Stromal cell of bone marrow (primary cell): ENCODE measurements at places on chromosomes 2 and 18.

GRCh38 chr18:3596637-3597384 is 146.8 kb downstream of the TGIF1 start:
- no peak for DNase-seq

DNA sequence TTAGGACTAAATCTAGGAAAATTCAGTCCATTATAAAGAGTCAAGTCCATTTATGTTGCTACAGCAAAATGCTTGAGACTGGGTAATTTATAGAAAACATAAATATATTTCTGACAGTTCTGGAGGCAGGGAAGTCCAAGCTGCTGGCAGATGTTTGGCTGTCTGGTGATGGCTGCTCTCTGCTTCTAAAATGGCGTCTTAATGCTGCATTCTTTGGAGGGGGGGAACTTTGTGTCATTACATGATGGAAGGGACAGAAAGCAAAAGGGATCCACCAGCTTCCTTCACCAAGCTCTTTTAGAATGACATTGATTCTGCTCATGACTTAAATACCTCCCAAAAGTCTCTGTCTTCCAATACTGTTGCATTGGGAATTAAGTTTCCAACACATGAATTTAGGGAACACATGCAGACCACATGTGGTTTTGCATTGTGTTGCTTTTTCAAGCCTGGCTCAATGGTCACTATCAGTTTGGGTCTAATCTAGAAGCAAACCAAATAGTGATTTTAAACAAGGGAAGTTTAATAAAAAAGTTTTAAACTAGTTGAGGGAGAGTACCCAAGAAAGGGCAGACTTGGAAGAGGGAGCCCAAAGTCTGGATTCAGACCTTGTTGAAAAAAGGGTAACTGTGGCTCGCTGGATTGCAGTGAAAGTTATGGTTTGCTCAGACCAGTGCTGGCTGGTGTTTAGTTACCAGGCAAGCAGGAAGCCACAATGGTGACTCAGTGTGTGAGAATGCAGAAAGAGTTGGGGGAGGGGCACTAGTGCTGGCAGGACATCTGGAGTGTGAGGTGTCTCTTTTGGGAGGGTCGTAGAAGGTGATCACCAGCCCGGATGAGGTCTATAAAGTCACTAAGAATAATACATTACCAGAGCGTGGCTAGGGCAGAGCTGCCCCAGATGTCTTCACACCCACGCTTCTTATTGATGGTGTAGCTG is 30.8 kb downstream of the C18orf54 start:
- peak; percentile 57 for DNase-seq

DNA sequence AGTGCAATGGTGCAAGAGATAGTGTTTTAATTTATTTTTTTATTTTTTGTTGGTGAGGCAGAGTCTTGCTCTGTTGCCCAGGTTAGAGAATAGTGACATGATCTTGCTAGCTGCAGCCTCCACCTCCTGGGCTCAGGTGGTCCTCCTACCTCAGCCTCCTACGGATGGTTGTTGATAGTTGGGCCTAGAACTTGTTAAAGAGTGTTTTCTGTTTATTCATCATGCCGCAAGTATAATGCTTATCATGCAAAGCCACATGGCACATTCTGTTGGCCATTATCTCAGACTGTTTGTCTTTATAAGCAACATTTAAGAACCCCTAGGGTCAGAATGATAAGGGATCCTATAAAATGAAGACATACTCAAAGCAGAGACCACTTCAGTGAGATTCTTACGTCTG is 1.7 kb downstream of the UGGT1 start:
- no peak for DNase-seq

- no peak for DNase-seq
Observed at GRCh38 chr2:179818546-179818945, 42.9 kb downstream of the ZNF385B start.

GRCh38 chr2:173119069-173119807 is 43.6 kb downstream of the MAP3K20 start:
- peak; percentile 37 for DNase-seq

GRCh38 chr2:231642631-231643494 is 50.2 kb downstream of the TEX44 start:
- peak; percentile 98 for DNase-seq

GRCh38 chr2:30689496-30690125 is 117.6 kb downstream of the CAPN13 start:
- no peak for DNase-seq

DNA sequence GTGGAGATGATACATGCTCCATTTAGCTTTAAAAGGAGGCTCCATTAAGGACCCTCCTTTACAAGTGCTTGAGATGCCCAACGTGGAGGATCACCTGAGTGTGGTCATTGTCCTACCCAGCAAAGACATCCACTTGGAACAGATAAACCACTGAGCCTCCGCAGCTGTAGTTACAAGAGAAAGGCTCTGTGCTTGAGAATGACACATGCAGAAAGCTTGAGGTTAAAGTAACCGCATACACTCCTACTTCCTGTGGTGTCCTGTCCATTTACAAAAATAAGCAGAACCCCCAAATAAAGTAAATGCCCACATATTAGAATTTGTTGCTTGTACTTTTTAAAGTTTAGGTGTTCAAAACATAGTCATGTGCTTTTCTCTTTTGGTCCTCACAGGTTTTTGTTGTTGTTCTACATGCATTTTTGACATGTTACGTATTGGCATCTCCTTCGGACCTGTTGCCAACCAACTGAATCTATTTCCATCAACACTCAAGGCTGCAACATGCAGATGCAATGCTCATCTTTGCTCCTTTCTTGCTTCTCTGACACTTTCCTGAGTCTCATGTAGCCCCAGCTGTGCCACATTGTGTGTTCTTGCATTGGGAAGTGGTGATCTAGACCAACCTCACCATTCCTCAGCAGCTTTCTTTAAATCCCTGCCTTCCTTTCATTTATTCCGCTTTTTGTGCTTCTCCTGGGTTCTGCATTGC is 56.0 kb downstream of the SERPINB7 start:
- peak; percentile 24 for DNase-seq

DNA sequence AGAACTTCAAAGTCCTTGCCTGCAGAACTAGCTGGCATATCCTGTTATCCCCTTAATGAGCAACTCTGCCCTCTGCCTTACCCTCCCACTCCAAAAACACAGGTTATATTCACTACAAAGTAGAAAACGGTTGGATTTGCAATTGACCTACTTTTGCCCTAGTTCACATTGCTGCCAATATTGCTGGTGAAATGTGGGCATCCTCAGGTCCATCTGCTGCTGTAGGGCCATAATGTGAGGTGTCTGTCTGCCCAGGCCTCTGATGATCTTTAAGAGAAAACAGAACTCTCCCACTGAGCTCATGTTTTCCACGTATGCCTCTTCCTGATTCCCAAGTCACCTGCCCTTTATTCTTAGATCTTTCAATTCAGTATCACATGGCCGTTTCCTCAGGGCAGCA is 294.0 kb upstream of the CDH20 start:
- no peak for DNase-seq

DNA sequence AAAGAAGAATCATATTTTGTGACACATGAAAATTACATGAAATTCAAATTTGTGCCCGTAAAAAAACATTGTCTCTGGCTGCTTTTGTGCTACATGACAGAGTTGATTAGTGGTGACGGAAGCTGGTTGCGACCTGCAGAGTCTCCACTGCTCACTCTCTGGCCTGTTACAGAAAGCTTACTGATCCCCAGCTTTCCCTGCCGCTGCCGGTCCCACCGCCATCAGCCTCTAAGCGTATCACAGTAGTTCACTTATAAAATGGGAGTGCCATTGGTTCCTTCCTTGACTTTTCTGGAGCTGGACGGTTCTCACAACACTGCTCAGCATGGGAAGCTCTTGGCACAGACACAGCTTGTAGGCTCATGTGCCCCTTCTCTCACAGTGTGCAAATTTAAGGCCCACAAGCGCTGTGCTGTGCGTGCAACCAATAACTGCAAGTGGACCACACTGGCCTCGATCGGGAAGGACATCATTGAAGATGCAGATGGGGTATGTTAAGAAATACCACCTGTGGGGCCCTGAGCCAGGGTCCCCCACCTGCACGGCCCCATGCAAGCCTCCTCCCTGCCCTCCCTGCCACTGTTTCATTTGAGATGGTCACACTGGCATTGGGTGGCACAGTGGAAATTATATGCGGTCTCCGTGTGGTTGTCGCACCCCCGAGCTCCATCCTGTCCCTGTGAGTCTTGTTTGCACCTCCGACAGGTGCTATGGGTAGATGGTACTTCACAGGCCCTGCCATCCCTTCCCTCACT is 81.3 kb downstream of the DGKD start:
- no peak for DNase-seq

DNA sequence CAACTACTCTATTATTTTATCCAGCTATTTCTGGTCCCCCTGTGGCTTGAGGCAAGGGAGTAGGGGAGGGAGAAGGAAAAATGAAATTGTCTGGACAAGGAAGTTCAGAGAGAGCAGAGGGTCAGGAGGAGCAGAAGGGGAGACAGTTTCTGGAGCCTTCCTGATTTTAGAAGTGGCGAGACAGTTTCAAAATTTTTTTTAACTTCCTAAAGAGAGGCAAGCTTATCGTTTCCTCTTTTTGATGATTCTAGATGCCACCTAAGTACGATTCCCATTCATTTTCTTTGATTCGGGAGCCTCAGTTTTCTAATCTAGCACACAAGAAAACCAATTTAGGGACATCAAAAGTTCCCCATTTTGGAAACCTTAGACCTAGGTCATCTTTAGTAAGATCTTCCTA is 96.9 kb upstream of the B3GNT2 start:
- no peak for DNase-seq

DNA sequence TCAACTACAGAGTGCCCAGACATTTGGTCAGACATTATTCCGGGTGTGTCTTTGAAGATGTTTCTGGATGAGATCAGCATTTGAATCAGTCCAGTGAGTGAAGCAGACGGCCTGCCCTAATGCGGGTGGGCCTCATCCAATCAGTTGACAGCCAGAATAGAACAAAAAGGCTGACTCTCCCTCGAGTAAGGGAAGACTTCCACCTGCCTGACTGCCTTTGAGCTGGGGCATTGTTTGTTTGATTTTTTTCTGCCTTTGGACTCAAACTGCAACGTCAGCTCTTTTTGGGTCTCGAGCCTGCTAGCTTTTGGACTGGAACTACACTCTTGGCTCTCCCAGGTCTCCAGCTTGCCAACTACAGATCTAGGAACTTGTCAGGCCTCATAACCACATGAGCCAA is 111.7 kb upstream of the AGAP1 start:
- no peak for DNase-seq

DNA sequence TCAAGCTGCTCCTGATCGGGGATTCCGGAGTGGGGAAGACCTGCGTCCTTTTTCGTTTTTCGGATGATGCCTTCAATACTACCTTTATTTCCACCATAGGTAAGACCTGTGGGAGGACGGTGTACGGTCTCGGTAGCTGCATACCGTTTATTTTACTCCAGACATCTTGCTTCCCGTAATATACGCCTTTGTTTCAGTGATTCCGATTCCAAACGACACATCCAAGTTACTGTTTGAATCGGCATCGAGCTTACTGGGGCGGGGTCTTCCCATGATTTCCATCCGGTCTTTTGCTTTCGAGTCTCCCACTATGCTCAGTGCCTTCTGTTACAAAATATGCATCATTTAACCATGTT is 731 bp downstream of the RAB10 start:
- no peak for DNase-seq

DNA sequence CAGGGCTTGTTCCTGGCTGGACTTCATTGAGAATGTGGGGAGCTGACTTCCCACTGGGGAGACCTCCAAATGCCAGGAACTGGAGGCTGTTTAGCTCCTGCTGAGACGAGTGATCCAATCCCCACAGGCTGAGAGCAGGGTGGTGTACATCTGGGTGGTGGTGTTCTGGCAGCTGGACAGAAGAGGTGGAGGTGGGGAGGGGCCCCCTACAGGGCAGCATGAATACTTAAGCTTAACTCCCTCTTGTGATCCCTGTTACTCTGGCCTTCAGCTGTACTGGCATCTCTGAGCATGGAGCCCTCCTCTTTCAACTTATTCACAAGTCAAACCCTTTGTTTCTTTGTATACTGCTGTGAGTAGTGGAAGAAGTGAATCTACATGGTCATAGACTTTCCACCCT is 167.8 kb upstream of the LYPD1 start:
- DNase-seq, result no peak

GRCh38 chr18:78856569-78857313 is 122.9 kb upstream of the SALL3 start:
- no peak for DNase-seq

GRCh38 chr2:212722046-212722445 is 183.4 kb upstream of the ERBB4 start:
- no peak for DNase-seq

DNA sequence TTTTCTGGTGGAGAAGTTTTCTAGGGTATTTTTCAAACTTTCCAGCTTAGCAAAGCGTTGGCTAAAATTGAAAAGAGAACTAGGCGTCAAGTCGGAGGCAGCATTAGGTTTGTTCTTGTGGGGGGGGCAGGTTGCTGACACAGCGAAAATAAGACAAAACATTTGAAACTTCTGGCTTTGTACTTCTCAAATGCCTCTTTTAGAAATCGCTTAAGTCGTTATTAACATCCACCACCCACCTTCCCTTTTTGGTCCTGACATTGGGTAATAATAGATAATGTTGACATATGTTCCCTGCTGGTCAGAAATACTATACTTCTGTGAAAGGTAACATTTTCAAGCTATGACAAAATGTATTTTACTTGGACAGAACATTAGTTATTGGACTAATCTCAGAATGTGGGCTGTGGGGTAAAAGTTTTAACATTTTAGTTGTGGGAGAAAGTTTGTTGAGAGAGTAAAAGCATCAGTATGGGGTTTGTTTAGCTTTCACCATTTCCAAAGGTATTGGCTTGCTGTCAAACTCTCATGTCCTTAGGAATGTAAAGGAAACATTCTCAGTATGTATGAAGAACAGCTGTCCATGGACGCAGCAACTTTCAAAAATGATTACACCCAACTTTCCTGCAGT is 88.1 kb upstream of the ZEB2 start:
- DNase-seq, result no peak

DNA sequence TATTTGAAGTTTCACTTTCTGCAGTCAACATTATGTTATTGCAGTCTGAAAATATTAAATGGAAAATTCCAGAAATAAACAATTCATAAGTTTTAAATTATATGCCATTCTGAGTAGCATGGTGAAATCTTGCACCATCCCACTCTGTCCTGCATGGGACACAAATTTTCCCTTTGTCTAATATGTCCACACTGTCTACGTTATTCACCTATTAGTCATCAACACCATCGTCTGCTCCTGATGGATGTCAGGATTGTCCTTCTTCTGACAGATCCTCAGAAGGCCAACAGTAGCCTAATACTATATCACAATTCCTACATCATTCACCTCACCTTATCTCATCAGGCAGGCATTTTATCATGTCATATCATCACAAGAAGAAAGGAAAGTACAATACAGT is 163.1 kb downstream of the TXNL1 start:
- DNase-seq, result no peak

DNA sequence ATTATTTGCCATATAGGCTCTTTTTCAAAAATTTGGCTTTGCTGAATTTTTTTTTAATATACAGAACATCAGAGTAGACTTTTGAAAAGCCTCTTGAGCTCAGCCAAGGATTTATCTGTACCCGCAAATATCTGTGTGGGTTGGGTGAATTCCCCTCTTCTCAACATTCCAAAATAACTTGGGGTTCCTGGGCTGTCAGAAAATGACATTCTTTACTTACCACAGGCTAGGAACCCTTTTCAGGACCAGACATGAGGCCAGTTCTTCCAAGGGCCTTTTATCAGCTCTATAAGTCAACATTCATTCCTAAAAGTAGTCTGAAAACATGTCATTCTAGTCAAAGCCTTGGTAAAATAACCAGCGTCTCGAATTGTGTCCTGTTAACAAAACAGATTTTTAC is 28.8 kb upstream of the FEZ2 start:
- DNase-seq, result no peak

GRCh38 chr2:176126929-176127773 is 2.4 kb upstream of the HOXD8 start:
- no peak for DNase-seq

GRCh38 chr2:132632000-132632649 is 37.9 kb downstream of the LYPD1 start:
- peak; percentile 70 for DNase-seq

GRCh38 chr2:15718103-15718943 is 126.7 kb downstream of the DDX1 start:
- DNase-seq, result no peak
